ENCODE measurements at places on chromosomes 6 and 20.

DNA sequence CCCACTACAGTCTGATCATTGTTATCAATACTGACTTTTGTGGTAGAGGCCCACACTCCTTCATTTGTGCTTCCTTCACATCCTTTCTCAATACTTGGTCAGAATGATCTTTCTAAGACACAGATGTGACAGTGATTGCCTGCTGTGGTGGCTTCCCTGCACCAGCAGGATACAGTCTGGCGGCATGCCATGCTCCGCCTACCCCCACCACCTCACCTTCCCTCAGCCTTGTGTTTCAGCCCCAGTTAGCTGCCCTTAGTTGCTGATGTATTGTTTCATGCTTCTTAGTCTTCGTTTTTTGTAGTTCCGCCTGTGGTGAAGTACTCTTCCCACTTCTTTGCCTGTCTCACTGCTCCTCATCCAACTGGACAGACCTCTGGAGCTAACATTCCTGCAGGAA, 10.9 kb downstream of the LRRC1 start:
- DNase-seq, result no peak

GRCh38 chr20:51659491-51660050, 108.6 kb downstream of the ATP9A start:
- DNase-seq, result no peak

GRCh38 chr20:61520893-61521460, 268.9 kb downstream of the CDH4 start:
- no peak for DNase-seq

GRCh38 chr6:128807577-128807976, 75.4 kb upstream of the LAMA2 start:
- DNase-seq, result no peak

GRCh38 chr20:61170496-61171320, 81.4 kb upstream of the CDH4 start:
- DNase-seq, result no peak

GRCh38 chr20:32434434-32434833, 76.3 kb downstream of the ASXL1 start:
- DNase-seq, result no peak

DNA sequence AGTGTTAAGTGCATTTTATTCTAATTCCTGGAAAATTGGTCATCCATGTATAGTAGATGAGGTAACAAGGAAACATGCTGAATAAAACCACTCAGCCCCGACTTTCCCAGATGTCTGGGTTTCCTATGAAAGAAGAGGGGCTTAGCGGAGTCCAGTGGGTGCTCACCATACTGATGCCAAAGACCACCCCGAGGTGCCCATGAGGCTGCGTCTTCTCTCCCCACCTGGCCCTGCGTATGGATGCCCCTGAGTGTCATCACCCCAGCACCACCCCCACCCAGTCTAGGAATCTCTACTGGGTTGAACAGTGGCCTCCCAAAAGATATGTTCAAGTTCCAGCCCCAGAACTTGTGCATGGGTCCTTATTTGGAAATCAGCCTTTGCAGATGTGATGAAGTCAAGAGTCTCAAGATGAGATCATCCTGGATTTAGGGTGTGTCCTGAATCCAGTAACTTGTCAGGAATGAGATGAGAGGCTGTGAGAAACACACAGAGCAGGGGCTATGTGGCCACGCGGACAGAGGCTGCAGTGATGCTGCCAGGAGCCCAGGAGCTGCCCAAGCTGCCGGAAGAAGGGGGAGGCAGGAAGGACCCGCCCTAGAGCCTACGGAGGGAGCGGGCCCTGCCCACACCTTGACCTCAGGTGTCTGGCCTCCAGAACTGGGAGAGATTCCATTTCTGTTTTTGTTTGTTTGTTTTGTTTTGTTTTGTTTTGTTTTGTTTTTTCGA, 124.6 kb upstream of the CDH4 start:
- DNase-seq, result no peak

DNA sequence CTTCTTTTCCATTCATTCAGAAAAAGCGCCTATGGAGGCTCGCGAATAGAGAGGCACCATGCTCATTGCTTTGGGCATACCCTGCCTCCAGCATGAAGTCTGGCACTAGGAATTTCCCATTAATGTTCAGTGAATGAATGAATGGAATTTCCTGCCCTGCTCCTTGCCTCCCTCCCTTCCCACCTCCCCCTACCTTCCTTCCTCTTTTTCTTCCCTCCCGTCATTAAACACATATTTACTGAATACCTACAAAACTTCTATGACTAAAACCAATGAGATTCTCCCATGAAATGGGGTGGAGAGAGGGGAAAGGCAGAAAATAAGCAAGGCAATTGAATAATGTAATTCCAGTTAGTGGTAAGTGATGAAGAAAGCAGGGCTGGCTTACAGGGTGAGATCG, 213.8 kb upstream of the AGPAT4 start:
- DNase-seq, result no peak

DNA sequence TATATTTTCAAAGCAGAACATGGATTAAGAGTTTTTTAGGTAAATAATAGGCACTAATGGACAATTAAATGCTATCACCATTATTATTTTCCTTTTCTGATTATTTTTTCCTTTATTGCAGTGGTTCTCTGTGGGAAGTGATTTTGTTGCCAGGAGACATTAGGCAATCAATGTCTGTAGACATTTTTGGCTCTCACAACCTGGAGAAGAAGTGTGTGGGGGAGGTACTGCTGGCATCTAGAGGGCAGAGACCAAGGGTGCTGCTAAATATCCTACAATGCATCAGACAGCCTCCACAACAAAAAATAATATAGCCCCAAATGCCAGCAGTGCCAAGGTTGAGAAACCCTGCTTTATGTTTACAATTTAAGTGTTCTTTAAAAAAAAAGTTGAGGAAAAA, 8.3 kb downstream of the IFNGR1 start:
- DNase-seq, result no peak

DNA sequence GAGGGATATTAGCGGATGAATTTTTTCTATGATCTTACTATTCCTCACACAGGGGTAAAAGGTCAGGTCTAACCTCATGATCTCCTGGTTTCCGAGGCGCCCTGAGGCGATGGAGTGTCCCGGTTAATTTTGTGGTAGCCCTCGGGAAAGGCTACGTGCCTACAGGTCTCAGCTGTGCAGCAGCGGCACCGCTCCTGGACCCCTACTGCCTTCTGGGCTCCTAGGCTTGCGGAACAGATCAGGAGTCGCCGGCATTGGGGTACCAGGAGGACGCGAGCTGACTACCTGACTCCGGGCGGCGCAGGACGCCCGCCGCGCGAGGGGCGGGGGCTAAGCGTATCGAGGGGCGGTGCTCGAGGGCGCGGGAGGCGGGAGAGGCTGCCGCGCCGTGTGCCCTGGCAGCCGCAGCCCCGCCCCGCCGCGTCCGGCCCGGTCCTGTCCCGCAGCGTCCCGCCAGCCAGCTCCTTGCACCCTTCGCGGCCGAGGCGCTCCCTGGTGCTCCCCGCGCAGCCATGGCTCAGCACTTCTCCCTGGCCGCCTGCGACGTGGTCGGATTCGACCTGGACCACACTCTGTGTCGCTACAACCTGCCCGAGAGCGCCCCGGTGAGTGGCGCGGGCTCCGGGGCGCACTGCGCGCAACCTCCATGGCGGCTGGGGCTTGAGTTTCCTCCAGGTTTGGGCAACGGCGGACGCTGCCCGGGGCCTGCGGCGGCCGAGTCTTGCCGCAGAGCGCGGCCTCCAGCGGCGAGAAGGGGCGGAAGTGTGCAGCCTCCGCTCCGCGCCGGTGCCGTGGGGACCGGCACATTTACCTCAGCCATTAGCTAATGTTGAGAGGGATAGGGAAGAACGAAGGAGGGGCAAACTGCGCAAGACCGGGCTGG, at the start of gene NT5DC1:
Gene NT5DC1, plus strand, starts transcription at position 435 of the 883 bp plus-strand sequence. Its CDS starts 78 bp downstream, at position 513.
- peak; percentile 66 for DNase-seq

DNA sequence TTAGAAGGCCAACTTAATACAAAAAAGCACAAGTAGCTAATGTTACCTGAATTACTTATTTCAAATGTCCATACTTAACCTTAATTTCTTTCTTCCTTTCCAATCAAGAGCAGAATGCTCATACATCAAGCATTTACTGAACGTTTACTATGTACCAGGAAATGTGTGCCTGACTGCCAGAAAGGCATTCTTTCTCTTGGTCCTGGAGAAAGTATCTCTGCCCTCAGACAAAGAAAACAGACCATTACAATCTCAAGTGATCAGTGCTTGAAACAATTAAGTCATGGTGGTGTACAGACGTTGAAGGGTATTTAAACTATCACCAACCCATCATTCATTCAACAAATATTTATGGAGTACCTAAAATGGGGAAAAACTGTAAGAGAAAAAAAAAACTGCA, 26.4 kb downstream of the CSNK2A1 start:
- DNase-seq, result no peak

GRCh38 chr20:36571564-36572504, 1.6 kb upstream of the TGIF2 start:
- no peak for DNase-seq

GRCh38 chr6:16327777-16328325, 89.5 kb downstream of the GMPR start:
- DNase-seq, result no peak

DNA sequence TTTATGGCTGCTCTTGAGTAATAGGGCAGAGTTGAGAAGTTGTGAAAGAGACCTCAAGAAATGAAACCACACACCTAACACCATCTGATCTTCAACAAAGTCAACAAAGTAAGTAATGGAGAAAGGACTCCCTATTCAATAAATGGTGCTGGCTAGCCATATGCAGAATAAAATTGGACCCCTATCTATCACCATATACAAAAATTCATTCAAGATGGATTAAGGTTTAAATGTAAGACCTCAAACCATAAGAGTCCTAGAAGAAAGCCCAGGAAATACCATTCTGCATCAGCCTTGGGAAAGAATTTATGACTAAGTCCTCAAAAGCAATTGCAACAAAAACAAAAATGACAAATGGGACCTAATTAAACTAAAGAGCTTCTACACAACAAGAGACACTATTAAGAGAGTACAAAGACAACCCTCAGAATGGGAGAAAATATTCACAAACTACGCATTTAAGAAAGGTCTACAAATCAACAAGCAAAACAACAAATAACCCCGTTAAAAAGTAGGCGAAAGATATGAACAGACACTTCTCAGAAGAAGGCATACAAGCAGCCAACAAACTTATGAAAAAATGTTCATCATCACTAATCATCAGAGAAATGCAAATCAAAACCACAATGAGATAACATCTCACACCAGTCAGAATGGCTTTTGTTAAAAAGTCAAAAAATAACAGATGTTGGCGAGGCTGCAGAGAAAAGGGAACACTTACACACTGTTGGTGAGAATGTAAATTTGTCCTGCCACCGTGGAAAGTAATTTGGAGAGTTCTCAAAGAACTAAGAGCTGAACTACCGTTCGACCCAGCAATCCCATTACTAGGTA, 4.0 kb downstream of the MAP3K5 start:
- no peak for DNase-seq

DNA sequence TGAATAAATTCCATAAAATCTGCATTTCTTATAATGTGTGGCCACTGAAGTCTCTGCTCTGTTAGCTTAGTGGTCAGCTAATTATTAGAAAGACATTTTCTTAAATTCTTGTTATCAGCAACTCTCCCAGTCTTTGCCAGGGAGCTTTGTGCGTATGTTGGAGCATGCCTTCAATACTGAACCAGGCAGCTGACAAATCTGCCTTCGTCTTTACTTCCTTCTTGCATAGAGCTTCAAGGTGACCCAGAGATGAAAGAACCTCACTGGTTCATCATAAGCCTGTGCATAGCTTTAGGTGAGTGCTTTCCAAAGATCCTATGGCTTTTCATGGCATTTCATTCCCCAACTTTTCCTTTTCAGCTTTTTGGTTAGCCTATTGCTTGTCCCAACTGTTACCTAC, 43.0 kb upstream of the NELFCD start:
- no peak for DNase-seq

GRCh38 chr6:30163918-30164654, 740 bp downstream of the TRIM15 start:
- no peak for DNase-seq

- no peak for DNase-seq
Measured at GRCh38 chr6:6709106-6709505, 120.6 kb downstream of the LY86 start.

- no peak for DNase-seq
Measured at GRCh38 chr20:13423472-13424173, 202.5 kb downstream of the ISM1 start.

DNA sequence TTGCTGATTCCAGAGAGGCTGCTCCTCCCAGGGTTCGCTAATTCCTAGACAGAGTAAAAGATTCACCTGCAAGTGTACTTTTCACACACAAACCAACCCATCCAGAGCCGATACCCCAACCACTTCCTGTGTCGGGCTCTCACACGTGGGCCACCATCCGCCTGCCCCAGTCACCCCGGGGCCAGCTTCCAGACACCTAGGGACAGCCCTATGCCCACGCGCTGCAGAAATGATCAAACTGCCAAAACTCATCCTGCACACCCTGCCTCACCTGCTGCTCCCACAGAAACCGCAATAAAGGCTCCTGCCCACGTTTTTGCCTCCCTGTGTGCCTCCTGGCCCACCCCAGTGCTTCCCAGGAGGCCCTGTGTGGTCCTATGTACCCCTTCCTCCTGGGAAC, 59.5 kb downstream of the PSMG4 start:
- peak; percentile 55 for DNase-seq

Measured in stimulated activated CD4-positive, alpha-beta T cell treated with anti-CD3 and anti-CD28 coated beads, Interleukin-1b, Interleukin-23, amount 100 ng/mL, for 24 hours (primary cell).